ENCODE measurements at places on chromosomes 11 and 22.
A peak's percentile ranks its signal among the peaks of the same experiment; 100 is the strongest.

GRCh38 chr11:65502555-65503367 is 3.9 kb downstream of the MALAT1 start:
- peak; percentile 39 for DNase-seq

- DNase-seq: no peak
Observed at GRCh38 chr11:73321604-73322381, 13.7 kb downstream of the ARHGEF17 start.

DNA sequence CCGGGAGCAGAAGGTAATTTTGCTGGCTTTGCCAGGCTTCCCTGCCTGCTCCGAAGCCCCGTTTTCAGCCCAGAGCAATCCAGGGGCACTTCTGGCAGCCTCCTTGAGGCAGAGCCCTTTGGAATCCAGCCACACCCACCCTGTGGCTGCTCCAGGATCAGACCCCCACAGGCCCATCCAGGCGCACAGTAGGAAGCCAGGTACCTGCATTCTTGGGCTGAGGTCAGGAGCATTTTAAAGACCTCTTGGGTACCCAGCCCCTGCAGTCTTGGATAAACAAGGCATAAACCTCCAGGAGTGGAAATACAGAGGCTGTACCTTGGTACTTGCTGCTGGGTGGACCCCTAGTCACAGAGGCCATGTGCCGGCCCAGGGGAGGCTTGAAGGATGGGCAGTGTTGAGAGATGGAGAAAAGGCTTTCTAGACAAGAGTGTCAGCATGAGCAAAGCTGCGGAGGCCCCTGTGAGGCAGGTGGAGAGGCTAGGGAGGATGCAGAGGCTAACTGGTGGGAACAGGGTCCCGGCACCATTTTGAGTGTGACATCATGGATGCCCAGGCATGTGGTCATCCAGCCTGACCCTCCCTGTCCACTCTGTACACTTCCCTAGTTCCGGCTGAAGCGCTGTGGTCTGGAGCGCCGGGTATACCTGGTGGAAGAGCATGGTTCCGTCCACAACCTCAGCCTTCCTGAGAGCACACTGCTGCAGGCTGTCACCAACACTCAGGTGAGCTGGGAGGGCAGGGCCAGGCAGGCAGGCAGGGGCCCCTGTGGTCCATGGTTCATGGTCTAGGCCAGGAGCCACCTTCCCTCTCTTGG is 3.9 kb downstream of the MUS81 start:
- DNase-seq: no peak

- DNase-seq: no peak
Observed at GRCh38 chr11:111046291-111046690, 199.2 kb upstream of the POU2AF2 start.

GRCh38 chr22:44154436-44154942 is 26.2 kb upstream of the PARVG start:
- no peak for DNase-seq

- no peak for DNase-seq
Observed at GRCh38 chr11:12503039-12503484, 125.7 kb downstream of the PARVA start.

Measured in NCI-H446 (cell line).